ENCODE measurements at places on chromosomes 5 and 9.
A peak's percentile ranks its signal among the peaks of the same experiment; 100 is the strongest.

- no peak for DNase-seq
These were observed 23.6 kb downstream of the ACTL7B start for GRCh38 chr9:108832179-108832500.

GRCh38 chr9:22700171-22700570 is 253.5 kb downstream of the DMRTA1 start:
- no peak for DNase-seq

- DNase-seq = peak; percentile 72
These were observed 50.4 kb downstream of the USP20 start for GRCh38 chr9:129885670-129886106.

DNA sequence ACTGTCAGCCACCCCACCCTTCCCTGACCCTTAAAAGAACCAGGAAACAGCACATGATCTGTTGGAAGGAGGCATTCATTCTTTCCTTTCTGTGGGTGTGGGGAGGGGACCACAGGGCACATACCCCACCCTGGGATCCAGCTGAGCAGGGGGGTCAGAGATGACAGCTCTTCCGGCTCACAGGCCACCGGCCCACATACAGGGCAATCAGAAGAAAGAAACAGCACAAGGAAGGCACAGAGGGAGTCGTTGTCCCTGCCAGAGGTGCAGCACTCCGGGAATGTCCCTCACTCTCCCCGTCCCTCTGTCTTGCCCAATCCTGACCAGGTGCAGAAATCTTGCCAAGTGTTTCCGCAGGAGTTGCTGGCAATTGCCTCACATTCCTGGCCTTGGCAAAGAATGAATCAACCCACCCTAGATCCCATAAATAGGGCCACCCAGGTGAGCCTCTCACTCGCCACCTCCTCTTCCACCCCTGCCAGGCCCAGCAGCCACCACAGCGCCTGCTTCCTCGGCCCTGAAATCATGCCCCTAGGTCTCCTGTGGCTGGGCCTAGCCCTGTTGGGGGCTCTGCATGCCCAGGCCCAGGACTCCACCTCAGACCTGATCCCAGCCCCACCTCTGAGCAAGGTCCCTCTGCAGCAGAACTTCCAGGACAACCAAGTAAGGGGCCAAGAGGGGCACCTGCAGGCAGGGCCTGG is at the start of gene LCN2:
TSS of gene LCN2 (plus strand) at position 453 of the 701 bp plus-strand sequence. CDS start at position 526, 73 bp downstream.
- DNase-seq = no peak

GRCh38 chr9:127396253-127396807 is 639 bp upstream of the SLC2A8 start:
- no peak for DNase-seq

DNA sequence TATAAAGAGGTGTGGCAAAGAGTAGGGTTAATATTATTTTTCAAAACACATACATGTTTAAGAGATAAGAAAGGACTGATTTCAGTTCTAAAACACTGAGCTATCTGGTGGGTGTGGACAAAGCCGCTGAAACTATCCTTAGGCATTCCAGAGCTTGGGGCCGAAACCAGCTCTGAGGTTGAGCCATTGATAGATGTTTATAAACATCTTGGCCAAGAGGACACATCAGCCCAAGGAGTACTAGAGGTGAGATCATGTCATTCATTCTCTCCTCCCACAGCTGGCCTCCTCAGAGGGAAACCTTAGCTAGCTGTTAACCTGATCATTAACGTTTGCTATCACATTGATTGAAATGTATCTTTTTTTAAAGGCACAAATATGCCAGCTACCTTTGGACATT is 89.9 kb downstream of the NLN start:
- DNase-seq = no peak

- no peak for DNase-seq
These were observed 218.1 kb downstream of the RAB3C start for GRCh38 chr5:58800861-58801540.

DNA sequence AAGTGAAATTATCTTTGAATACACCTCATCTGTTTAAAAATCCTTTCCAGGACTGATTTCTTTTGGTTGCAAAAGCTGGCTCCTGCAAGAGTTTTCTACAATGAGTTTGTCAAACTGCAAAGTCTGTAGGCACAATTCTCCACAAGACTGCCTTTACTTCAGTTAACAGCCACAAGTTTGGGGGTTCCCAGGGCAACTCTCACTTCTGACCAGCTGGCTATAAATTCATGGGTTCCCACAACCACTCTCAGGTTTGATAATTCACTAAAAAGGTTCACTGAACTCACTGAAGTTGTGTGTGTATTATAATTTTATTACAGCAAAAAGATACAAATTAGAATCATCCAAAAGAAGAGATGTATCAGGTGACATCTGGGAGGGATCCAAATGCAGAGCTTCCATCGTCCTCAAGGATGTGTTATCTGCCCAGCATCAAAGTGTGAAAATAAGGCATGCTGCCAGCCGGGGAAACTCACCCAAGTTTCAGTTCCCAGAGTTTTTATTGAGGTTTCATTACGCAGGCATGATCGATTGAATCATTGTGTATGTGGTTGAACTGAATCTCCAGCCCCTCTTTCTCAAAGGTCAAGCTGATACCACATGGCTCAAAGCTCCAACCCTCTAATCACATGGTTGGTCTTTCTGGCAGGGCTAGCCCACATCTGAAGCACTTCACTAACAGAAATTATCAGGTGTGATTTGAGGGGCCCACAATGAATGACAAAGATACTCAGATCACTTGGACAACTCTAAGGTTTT is 19.0 kb upstream of the PSIP1 start:
- no peak for DNase-seq

DNA sequence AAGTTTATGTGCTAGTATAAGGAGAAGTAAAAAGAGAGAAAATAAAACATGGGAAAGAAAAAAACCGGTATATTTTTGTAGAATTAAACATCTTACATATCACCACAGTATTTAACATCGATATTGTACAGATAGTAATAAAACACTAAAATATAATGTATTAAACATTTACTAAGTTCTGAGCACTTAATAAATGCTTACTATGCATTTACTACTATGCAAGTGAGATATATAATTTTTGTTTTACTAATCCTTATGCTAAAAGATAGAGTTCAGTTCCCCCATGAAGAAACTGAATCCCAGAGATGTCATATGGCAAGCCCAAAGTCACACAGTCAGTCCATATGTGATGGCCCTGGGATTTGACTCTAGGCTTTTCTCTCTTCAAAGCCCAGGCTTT is 51.1 kb downstream of the SH3TC2 start:
- no peak for DNase-seq

GRCh38 chr9:97519441-97519970 is 18.0 kb downstream of the TMOD1 start:
- no peak for DNase-seq

- no peak for DNase-seq
These were observed 998.8 kb downstream of the MAT2B start for GRCh38 chr5:164504141-164504772.

GRCh38 chr5:2149195-2149539 is 266.4 kb upstream of the IRX4 start:
- DNase-seq = no peak

DNA sequence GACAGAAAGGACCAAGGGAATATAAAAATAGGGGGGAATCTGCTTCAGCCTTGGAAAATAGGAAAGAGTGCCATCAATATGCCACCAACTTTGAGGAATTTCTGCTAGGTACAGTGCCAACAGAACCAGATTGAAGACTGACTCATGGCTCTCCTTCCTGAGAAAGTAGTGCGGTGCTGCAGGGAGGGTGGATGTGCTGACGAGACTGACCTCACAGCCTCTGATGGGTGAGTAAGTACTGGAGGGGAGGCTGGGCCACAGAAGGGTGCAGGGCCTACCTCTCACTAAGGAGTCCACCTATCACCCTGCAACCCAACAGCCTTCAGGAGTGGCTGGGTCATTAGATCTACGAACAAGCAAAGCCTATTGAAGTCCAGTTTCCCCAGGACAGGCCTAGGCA is 187.6 kb downstream of the GABBR2 start:
- DNase-seq = no peak

GRCh38 chr9:92180669-92181181 is 65.5 kb upstream of the SPTLC1 start:
- DNase-seq = no peak

- no peak for DNase-seq
These were observed 259.7 kb upstream of the IRX2 start for GRCh38 chr5:3010953-3011763.

DNA sequence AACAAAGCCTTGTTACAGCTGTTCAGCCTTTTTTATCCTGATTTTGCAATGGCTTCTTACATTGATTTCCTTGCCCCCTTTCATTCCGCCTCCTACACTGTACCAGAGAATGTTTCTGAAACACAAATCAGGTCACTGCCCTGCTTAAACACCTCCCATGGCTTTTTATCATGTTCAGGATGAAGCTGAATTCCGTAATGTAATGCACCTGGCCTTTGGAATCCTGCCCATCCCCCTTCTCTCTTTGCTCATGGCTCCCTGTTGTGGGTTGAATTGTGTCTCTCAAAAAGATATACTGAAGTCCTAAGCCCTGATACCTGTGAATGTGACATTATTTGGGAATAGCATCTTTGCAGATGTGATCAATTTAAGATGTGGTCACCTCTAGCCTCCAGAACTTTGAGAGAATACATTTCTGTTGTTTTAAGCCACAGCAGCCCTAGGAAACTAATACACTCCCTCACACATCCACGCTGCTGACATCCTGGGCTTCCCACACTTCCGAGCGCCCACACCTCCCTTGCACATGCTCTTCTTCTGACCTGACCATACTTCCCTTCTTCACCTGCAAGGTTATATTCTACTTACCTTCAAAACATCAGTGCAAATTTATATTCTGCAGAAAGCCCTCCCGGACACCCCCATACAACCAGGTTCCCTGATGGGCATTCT is 101.2 kb downstream of the DNAH5 start:
- DNase-seq = no peak

DNA sequence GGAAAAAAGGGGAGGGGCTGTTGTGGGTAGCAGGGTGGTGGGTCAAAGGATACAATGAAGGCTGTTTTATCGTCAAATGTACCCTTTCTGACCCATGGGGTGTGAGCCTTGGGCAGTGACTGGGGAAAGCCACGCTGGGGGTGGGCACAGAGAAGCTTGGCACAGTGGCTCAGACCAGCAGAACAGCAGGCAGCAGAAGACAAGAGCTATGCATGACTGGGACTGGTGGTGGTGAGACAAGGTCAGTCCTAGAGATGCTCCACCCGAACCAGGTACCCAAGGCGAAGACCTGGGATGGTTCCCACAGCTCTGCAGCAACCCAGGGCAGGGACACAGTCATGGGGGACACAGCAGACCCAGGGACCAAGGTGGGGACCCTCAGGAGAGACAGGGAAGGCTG is 38.3 kb downstream of the BICD2 start:
- DNase-seq = no peak

GRCh38 chr5:31231177-31231838 is 37.8 kb downstream of the CDH6 start:
- DNase-seq = no peak

DNA sequence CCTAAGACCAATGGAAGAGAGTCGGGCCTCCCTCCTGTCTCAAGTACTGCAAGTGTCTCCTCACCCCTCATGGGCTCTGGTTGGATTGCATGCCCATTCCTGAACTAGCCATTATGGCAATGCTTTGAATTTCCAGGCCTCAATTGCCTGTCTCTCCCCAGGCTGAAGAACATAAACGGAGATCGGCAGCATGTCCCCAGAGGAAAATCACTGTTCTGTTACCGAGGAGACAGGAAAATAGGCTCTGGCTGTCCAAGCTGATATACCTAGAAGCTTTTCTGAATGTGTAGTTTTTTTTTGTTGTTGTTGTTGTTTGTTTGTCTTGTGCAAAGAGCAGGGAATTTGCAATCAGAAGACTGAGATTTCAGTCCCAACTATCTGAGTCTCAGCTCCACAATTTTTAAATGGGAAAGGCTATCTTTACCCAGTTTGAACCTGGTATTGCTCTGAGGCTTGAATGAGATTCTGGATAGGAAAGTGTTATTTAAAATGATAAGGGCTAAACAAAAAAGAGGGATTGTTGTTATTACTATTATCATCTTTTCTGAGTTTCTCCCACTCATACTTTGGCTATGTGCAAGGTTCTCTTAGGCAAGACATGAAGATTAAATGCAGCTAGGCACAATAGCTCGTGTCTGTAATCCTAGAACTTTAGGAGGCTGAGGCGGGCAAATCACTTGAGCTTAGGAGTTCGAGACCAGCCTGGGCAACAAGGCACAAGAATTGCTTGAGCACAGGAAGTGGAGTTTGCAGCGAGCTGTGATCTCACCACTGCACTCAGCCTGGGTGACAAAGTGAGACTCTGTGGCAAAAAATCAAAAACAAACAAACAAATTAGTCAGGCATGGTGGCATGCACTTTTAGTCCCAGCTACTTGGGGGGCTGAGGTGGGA is 77.2 kb upstream of the KLF9 start:
- no peak for DNase-seq

DNA sequence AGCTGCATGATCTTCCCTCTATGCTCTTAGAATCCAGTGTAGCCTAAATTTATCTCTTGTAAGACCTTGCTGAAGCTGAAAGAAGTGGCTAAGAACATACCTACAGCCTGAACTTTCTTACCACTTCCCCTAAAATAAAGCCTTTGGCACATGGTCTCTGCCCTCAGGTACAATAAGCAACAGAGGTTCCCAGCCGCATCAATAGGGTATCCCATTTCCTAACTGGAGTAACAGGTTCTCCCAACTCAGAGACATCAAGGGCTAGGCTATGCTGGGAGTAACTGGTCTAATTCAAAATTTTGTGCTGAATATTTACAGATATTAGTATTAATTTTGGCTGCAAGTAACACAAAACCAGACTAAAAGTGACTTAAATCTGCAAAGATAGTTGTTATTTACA is 335.8 kb upstream of the TRPC7 start:
- DNase-seq = no peak

DNA sequence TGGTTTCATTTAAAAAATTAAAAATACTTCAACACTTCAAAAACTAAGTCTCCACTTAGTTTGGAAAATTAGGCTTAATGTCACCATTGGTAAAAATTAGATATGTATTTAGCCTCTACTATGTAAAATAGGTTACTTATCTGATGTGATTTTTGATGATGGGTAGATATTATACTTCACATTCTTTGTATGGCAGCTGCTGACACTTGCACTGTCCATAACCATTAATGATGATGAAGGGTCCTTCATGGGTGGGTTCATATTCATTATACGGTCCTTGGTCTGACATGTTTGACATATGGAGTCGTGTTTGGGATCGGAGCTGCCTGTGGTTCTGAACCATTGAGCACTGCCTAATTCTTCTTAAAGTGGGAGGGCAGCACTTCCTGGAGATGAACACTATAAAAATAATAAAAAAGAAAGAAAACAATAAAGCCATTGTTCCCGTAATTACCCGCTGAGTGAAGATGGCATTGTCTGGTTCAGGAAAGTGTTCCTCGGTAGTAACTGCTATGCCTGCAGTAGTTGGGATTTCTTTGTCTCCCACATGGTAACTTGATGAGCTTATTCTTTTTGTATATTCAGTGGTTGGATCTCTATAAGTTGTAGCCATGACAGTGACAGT is 2.2 kb downstream of the LRRTM2 start:
- DNase-seq = no peak

GRCh38 chr9:2335260-2335659 is 286.3 kb upstream of the VLDLR start:
- no peak for DNase-seq

GRCh38 chr5:80143491-80143890 is 108.3 kb downstream of the THBS4 start:
- no peak for DNase-seq

GRCh38 chr5:107268241-107268640 is 402.5 kb downstream of the EFNA5 start:
- no peak for DNase-seq

GRCh38 chr5:83654427-83654994 is 66.1 kb downstream of the HAPLN1 start:
- DNase-seq = no peak

GRCh38 chr9:121310571-121310970 is 42.6 kb downstream of the GSN start:
- no peak for DNase-seq

GRCh38 chr5:125609011-125609410 is 814.2 kb upstream of the GRAMD2B start:
- no peak for DNase-seq
